Stimulated activated CD4-positive, alpha-beta T cell treated with anti-CD3 and anti-CD28 coated beads, Interleukin-1b, Interleukin-23, amount 100 ng/mL, for 48 hours (primary cell): ENCODE measurements at places on chromosomes 7 and 10.

DNA sequence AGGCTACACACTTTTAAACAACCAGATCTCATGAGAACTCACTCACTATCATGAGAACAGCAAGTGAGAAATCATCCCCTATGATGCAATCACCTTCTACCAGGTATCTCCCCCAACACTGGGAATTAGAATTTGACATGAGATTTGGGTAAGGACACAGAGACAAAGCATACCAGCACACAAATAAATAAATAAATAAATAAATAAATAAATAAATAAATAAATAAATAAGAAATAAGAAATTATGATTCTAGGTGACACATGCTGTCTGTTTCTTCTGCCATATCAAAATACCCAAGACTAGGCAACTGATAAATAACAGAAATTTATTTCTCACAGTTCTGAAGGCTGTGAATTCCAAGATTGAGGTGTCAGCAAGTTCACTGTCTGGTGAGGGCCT, 87.2 kb upstream of the CYP2C9 start:
- DNase-seq = no peak

GRCh38 chr10:119686465-119687191, 35.4 kb downstream of the BAG3 start:
- peak; percentile 87 for DNase-seq

DNA sequence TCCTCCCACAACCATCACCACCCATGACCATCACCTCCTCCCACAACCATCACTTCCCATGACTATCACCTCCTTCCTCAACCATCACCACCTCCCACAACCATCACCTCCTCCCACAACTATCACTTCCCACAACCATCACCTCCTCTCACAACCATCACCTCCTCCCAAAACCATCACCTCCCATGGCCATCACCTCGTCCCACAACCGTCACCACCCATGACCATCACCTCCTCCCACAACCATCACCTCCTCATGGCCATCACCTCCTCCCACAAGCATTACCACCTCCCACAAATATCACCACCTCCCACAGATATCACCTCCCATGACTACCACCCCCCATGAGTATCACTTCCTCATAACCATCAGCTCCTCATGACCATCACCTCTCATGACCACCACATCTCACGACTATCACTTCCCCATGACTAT, 52.2 kb downstream of the PDGFA start:
- no peak for DNase-seq

- DNase-seq = no peak
These were observed 118.6 kb downstream of the CNTNAP2 start for GRCh38 chr7:146235195-146235594.

GRCh38 chr7:50832744-50833143, 50.0 kb upstream of the GRB10 start:
- peak; percentile 52 for DNase-seq

GRCh38 chr10:79298403-79299244, 48.6 kb upstream of the PPIF start:
- DNase-seq = peak; percentile 56

DNA sequence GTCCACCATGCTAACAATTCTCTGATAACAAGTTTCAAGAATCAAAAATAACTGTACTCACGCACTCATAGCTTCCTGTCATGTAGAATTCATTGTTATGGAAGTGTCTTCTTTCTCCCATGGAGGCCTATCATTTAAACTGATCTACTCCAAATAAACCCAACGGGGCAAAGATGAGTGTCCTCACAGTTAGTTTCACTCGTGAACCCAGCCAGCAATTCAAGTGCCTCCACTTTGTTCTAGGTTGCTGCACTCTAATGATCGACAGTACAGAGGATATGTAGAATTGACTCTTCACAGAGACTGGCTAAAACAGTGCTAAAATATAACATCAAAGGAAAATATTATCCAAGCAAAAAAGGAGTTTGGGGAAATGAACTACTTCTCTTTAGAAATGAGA, 111.4 kb downstream of the LRRN3 start:
- DNase-seq = no peak

- no peak for DNase-seq
These were observed 78.3 kb upstream of the AOAH start for GRCh38 chr7:36802459-36803135.

GRCh38 chr10:77185696-77186095, 451.9 kb downstream of the KCNMA1 start:
- DNase-seq = no peak
